ENCODE measurements at places on chromosomes 12 and 14. TPM values are rescaled to one million over a fixed set of nuclear protein-coding genes. Genes with fewer than 3 reads are reported as not detected.

Gene BICD1
- 18.6 TPM for total RNA-seq

Gene MYO1H
- not detected for total RNA-seq

Gene GAS2L3
- 10.2 TPM for total RNA-seq

Gene KLRD1
- not detected for total RNA-seq

Gene FLVCR2
- total RNA-seq = 3.6 TPM

Gene CCDC177
- not detected for total RNA-seq

Gene DAO
- total RNA-seq = not detected

Gene EML1
- total RNA-seq = 43.3 TPM

Gene CFAP54
- total RNA-seq = 0.91 TPM

Gene PPM1H
- 8.0 TPM for total RNA-seq

Gene CIPC
- total RNA-seq = 5.3 TPM

Gene DHRS2
- 5.7 TPM for total RNA-seq

Gene KRT86
- total RNA-seq = 62.5 TPM

Gene LGALS3
- total RNA-seq = 180 TPM

Gene SLCO1B3
- 15.3 TPM for total RNA-seq

Gene SYCP3
- not detected for total RNA-seq

Gene ZDHHC22
- 0.11 TPM for total RNA-seq

Gene FGF23
- not detected for total RNA-seq

Gene SMCO3
- not detected for total RNA-seq

Gene PCED1B
- total RNA-seq = 46.9 TPM

Gene FAM222A
- 3.8 TPM for total RNA-seq

Gene RPS6KL1
- 0.46 TPM for total RNA-seq

Gene TAS2R8
- not detected for total RNA-seq

Gene KCNK13
- total RNA-seq = 0.09 TPM

Gene LRR1
- total RNA-seq = 48.1 TPM

Gene ADSS1
- 7.8 TPM for total RNA-seq

Gene SERPINA5
- total RNA-seq = 0.33 TPM

Gene WSCD2
- not detected for total RNA-seq

Gene SOX5
- total RNA-seq = not detected

Gene EPS8
- total RNA-seq = 36.8 TPM

Gene ASCL1
- not detected for total RNA-seq

Gene FAM186B
- 0.16 TPM for total RNA-seq

Gene TMEM119
- 0.05 TPM for total RNA-seq

Gene TTC9
- total RNA-seq = 2.3 TPM

Gene POLE
- 49.7 TPM for total RNA-seq

Gene MMP17
- total RNA-seq = 12.2 TPM

Gene CEBPE
- total RNA-seq = not detected

Gene C12orf60
- total RNA-seq = 0.95 TPM

Gene NID2
- total RNA-seq = 19.2 TPM

Gene SERPINA9
- not detected for total RNA-seq

Gene KERA
- total RNA-seq = not detected

Data from A549 treated with RU486 at 1 μM for 4 hours (cell line).